ENCODE measurements at places on chromosomes 13 and 19.

DNA sequence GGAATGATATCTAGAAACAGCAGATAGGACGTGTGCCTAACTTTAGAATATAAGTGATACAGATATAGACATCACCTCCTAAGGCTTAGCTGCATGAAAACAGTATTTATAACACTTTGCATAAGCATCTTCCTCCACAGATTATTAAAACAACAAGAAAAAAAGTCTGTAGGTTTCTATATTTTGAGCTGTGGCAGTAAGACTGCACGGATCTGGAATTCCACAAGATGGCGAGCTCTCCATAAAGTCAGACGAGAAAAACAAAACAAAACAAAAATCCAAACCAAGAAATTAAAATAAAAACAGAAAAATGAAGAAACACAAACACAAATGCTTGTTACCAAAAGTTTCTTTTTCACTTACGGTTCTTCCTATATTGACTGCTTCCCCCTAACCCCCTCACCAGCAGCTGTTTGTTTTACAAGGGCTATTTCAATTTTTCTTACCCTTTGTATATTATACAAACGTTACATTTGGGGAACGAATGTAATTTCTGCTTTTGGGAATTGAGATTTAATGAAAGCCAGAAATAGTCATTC, 285.8 kb downstream of the MYO16 start:
- no peaks in the 10 kb centered on the region for H3K36me3 ChIP-seq
- no peak for DNase-seq
- peaks cover 11% of the 10 kb centered on the region for H3K4me1 ChIP-seq
- no peak overlapping the region for H3K27ac ChIP-seq
- H3K27me3 ChIP-seq: peaks cover 12% of the 10 kb centered on the region
- peak overlapping the region; percentile 62 for H3K4me3 ChIP-seq

DNA sequence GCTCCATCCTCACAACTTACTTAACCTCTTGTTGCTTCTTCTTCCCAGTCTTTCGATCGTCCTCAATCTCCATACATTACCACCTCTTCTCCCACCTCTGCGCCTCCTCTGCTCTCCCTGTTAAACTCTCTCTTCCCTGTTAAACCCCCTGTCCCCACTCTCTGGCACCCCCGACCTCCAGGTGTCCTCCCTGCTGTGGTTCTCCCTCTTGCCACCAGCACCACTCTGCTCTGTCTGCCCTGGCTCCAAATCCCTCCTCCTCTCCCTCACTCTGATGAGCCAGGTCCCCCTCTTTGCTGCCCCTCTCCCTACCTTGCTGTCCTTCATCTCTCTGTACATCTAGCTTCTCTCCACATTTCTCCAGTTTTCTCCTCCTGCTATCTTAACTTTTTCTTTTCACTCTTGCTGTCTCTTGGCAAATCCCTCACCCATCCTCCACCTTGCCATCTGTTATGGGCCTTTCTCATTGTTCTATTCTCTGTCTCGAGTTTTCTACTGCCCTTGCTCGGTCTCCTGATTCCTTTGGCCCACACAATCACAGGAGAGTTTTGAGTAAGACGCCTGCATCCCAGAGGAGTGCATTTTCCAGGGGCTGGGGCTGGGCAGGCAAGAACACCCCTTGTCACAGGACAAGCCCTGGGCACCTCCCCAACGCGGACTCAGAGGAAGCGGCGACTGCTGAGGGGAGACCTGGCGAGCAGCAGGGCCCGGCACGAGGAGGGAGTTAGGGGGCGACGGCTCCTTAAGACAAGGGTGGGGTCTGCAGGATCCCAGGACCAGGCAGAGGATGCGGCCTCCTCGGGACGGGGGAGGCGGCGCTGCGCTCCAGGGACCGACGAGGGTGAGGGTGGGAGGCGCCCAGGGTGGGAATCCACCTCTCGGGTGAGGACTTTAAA, 21.4 kb upstream of the ERVV-1 start:
- no peak for DNase-seq
- H3K4me1 ChIP-seq: peaks cover 5% of the 10 kb centered on the region
- H3K27ac ChIP-seq: no peak overlapping the region

GRCh38 chr19:9498183-9498902, at the start of gene ZNF560:
Gene ZNF560 (minus strand): TSS chr19:9498616. CDS start chr19:9475313, 23,303 bp downstream.
- no peak for DNase-seq
- no peak within 1 kb of the TSS for H3K4me3 ChIP-seq
- no peaks in the 10 kb centered on the region for H3K36me3 ChIP-seq
- no peak within 1 kb of the TSS for H3K27ac ChIP-seq

GRCh38 chr13:24232037-24232436, 71.5 kb downstream of the SPATA13 start:
- H3K4me3 ChIP-seq: no peak overlapping the region
- no peak overlapping the region for H3K27ac ChIP-seq
- H3K36me3 ChIP-seq: peaks cover 3% of the 10 kb centered on the region
- peaks cover 1% of the 10 kb centered on the region for H3K27me3 ChIP-seq
- no peak for DNase-seq

DNA sequence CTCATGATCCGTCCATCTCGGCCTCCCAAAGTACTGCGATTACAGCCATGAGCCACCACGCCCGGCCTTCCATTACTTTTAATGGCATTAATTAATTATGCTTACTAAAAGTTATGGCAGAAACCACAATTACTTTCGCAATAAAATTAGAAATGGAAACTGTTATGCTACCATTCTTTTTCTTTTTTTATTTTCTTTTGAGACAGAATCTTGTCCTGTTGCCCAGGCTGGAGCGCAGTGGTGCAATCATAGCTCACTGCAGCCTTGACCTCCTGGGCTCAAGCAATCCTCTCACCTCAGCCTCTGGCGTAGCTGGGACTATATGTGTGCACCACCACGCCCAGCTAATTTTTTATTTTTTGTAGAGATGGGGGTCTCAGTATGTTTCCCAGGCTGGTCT, 4.6 kb upstream of the BST2 start:
- H3K36me3 ChIP-seq: peaks cover 10% of the 10 kb centered on the region
- H3K27me3 ChIP-seq: no peaks in the 10 kb centered on the region
- no peak for DNase-seq
- H3K4me3 ChIP-seq: no peak overlapping the region
- no peak overlapping the region for H3K27ac ChIP-seq

DNA sequence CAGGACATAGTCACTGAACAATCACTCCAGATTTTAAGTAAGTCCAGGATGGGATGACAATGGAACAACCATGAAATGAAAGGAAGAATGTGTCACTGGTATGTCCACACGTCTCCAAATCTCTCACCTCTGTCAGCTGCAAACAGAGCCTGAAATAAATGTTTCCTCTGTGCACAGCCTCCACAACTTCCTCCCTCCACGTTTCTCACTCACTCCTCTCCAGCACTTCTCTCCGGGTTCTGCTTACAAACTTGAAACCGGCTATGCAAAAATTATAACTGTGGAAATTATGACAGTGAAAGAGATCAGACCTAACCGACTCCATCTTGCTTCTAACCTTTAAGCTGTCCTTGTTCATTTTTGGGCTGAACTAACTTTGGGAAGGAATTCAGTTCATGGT, 35.0 kb upstream of the ALOX5AP start:
- H3K4me1 ChIP-seq: peaks cover 18% of the 10 kb centered on the region
- no peak for DNase-seq
- H3K27ac ChIP-seq: no peak overlapping the region
- H3K36me3 ChIP-seq: no peaks in the 10 kb centered on the region
- no peak overlapping the region for H3K4me3 ChIP-seq
- H3K27me3 ChIP-seq: peaks cover 13% of the 10 kb centered on the region

DNA sequence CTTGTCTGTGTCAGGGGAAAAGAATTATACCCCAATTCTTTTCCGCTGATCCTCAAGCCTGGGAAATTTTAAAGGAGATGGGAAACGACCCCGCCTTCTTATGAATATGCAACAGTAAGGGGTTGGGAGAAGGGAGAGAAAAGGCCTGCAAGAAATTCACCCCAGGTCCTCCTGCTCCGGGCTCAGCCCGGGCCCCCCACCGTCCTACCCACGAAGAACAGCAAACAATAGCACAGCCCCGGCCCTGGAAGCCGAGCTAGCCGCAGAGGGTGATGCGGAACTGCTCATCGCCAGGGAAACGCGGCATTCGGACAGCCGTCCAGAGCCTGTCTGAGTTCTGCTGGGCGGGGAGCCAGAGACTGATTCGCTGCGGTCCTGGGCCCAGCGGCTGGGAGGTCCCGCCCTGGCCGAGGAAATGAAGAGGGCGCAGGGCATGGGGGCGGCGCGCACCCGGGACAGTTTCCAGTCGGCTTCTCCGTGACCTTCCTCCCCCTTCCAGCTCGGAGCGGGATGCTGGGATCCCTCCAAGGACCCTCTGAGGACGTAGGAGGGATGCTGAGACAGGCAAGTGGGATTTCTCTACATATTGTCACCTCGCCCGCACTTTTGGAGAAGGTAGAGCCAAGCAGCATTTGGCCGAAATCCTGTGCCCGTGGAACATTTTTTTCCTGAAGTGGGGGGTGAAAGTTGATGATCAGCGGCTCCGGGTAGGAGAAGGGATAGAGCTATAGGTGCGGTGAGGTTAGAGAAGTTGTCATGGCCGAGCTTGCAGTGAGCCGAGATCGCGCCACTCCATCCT, 82.3 kb upstream of the C1QTNF9B start:
- peaks cover 10% of the 10 kb centered on the region for H3K4me1 ChIP-seq
- peak overlapping the region; percentile 83 for H3K4me3 ChIP-seq
- H3K27ac ChIP-seq: peak overlapping the region; percentile 64
- peaks cover 19% of the 10 kb centered on the region for H3K27me3 ChIP-seq

- H3K27me3 ChIP-seq: peaks cover 11% of the 10 kb centered on the region
- no peak overlapping the region for H3K27ac ChIP-seq
- H3K4me1 ChIP-seq: no peaks in the 10 kb centered on the region
- peaks cover under 1% of the 10 kb centered on the region for H3K36me3 ChIP-seq
Observed at GRCh38 chr19:54026656-54027055, 35.2 kb downstream of the CACNG6 start.

DNA sequence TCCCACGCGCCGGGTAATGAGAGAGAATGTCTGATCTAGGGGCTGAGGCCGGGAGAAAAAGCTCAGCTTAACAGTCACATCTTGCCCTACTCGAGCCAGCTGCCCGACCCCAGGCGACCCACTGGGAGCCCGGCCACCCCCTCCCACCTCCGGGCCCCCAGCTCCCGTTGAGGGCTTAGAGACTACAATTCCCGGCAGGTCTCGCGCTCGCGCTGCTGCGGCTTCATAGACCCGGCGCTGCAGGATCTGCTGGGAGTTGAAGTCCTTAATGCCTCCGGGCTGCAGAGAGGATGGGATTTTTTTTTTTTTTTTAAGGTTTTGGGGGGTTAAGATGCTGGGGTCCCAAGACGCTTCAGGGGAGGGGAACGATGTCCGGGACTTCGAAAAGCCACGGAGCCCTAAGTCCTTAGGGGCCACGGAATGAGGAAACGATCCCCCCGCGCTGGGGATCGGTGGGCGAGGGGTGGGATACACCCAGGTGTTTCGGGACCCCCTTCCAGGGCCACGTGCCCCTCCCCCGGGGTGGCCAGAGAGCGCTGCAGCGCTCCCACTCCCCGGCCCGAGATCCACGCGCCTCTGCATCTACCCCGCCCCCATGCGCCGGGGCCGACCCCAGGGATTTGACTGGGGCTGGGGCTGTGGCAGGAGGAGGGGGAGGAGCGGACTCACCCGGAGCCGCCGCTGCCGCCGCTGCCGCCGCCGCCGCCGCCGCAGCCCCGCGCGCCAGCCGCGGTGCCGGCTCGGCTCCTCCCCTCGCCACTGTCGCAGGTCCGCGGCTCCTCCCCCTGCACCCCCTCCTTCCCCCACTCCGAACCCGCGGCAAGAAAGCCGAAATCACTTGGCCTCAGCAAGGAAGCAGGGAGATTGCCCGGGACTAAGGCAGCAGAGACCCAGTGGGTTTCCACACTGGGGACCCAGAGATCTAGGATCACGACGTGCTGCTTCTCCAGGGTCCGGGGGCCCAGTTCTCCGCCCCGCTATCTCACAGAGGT, at the start of gene SYT3:
Gene SYT3 (minus strand): TSS at position 761 of the 992 bp plus-strand sequence. CDS start 2,470 bp downstream, outside the sequence.
- peaks cover 10% of the 10 kb centered on the region for H3K36me3 ChIP-seq
- peaks cover 9% of the 10 kb centered on the region for H3K4me1 ChIP-seq
- no peak within 1 kb of the TSS for H3K27ac ChIP-seq

GRCh38 chr13:23945612-23946011, 48.3 kb upstream of the C1QTNF9B start:
- no peak overlapping the region for H3K27ac ChIP-seq
- no peaks in the 10 kb centered on the region for H3K4me1 ChIP-seq
- no peak for DNase-seq
- no peak overlapping the region for H3K4me3 ChIP-seq

GRCh38 chr19:11142528-11143171, 12.9 kb downstream of the SPC24 start:
- H3K4me1 ChIP-seq: peaks cover 12% of the 10 kb centered on the region
- no peak for DNase-seq
- H3K27me3 ChIP-seq: peaks cover 16% of the 10 kb centered on the region

- H3K36me3 ChIP-seq: no peaks in the 10 kb centered on the region
- peaks cover 9% of the 10 kb centered on the region for H3K4me1 ChIP-seq
- DNase-seq: no peak
- peaks cover 3% of the 10 kb centered on the region for H3K27me3 ChIP-seq
Observed at GRCh38 chr13:40342461-40342860, 324.0 kb downstream of the FOXO1 start.

- H3K27ac ChIP-seq: no peak overlapping the region
- DNase-seq: no peak
- H3K36me3 ChIP-seq: no peaks in the 10 kb centered on the region
- H3K4me1 ChIP-seq: no peaks in the 10 kb centered on the region
Observed at GRCh38 chr13:73368608-73369007, 309.8 kb downstream of the KLF5 start.

DNA sequence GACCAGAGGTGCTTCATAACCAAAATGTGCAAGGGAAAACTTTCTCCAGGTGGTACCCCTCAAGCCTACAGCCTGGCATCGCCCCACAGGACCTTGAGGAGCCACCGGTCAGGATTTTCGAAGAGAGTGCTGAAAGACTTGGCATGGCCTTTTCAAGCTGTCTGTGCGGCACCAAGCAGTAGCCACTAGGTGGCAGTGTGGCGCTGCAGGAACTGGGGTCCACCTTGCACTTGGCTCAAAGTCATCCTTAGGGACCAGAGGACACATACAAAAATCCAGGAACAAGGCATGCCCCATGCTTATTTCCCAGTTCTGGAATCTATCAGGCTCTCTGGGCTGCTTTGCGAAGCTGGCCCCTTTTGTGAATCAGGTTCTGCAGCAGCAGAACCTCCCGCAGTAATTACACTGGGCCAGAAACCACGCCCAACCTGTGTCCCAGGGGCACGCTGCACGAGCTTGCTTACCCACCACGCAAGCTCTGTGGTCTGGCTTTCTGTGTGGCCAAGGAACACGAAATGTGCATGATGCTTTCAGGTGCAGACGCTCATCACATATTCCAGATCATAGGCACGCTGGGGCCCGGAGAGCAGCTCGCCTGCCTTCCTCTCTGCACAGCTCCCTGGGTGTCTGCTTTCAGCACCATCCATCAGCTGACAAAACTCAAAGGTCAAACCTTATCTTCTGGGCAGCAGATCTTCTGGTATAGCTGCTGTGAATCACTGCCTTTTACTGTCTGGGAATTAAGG, 87.2 kb downstream of the SLC7A1 start:
- DNase-seq: peak; percentile 77
- no peak overlapping the region for H3K4me3 ChIP-seq
- no peak overlapping the region for H3K27ac ChIP-seq
- no peaks in the 10 kb centered on the region for H3K36me3 ChIP-seq
